ENCODE measurements at places on chromosomes 5 and 9. TPM values are rescaled to one million over a fixed set of nuclear protein-coding genes. Genes with fewer than 3 reads are reported as not detected.

PCDHA5 gene
- not detected for total RNA-seq

APBA1 gene
- 9.2 TPM for total RNA-seq

SLCO6A1 gene
- 0.14 TPM for total RNA-seq

TSLP gene
- total RNA-seq, result 0.43 TPM

CARTPT gene
- not detected for total RNA-seq

OGN gene
- not detected for total RNA-seq

PLAA gene
- 31.1 TPM for total RNA-seq

SPINK4 gene
- total RNA-seq, result 1.8 TPM

TXN gene
- 215 TPM for total RNA-seq

MEGF10 gene
- total RNA-seq, result 4.2 TPM

Measured in placental pericyte (primary cell).